Umbilical cord (tissue), 2 donors: ENCODE measurements at places on chromosomes 4 and X. TPM values are rescaled to one million over a fixed set of nuclear protein-coding genes. Genes with fewer than 3 reads are reported as not detected.

DNA sequence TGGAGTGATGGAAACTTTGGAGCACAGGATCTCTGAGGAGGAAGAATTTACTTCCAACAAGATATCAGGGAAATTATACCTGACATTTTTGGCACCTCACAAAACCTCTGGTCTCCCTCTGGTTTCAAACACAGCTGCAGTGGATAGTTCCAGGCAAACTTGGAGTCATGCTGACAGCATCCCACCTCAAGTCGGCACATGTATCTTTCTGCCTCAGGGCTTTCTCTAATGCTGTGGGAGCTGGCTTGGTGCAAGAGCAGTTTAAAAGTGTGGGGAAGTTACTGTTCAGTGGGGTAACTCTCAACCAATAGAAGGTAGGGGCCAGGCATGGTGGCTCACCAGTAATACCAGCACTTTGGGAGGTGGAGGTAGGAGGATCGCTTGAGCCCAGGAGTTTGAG is 207.1 kb upstream of the NHS start:
- DNase-seq: no peak

- DNase-seq: peak; percentile 2
Measured at GRCh38 chr4:105061136-105061696, 85.5 kb upstream of the TET2 start.

DNA sequence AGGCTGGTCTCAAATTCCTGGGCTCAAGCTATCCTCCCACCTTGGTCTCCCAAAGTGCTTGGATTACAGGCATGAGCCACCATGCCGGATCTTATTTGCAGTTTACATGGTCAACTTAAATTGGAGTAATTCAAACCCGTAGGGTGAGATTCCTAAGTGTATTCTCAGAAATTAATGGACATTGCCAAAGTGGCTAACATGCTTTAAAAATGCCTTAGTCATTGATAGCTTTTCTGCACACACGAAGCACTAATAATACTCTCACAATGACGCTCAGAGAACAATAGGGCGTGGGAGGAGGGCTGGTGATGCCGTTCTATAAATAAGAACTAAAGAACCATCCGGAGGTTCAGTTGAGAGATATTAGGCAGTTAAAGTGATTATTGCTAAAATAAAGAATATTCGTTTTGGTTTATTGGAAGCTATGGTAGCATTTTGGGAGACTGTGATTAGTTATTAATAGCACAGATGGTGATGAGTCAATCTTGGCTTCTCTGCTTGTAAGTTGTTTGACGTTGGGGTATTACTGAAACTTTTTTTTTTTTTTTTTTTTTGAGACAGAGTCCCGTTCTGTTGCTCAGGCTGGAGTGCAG is 79.1 kb downstream of the TRAPPC11 start:
- DNase-seq: no peak

The F11 gene
- total RNA-seq: not detected

The GSX2 gene
- total RNA-seq: 14.0 TPM

- DNase-seq: no peak
Measured at GRCh38 chr4:80103629-80104028, 30.6 kb upstream of the ANTXR2 start.

- peak; percentile 87 for DNase-seq
Measured at GRCh38 chr4:158020734-158021346, 152.0 kb downstream of the GASK1B start.
